ENCODE measurements at places on chromosomes 13 and 19. TPM values are rescaled to one million over a fixed set of nuclear protein-coding genes. Genes with fewer than 3 reads are reported as not detected.

DNA sequence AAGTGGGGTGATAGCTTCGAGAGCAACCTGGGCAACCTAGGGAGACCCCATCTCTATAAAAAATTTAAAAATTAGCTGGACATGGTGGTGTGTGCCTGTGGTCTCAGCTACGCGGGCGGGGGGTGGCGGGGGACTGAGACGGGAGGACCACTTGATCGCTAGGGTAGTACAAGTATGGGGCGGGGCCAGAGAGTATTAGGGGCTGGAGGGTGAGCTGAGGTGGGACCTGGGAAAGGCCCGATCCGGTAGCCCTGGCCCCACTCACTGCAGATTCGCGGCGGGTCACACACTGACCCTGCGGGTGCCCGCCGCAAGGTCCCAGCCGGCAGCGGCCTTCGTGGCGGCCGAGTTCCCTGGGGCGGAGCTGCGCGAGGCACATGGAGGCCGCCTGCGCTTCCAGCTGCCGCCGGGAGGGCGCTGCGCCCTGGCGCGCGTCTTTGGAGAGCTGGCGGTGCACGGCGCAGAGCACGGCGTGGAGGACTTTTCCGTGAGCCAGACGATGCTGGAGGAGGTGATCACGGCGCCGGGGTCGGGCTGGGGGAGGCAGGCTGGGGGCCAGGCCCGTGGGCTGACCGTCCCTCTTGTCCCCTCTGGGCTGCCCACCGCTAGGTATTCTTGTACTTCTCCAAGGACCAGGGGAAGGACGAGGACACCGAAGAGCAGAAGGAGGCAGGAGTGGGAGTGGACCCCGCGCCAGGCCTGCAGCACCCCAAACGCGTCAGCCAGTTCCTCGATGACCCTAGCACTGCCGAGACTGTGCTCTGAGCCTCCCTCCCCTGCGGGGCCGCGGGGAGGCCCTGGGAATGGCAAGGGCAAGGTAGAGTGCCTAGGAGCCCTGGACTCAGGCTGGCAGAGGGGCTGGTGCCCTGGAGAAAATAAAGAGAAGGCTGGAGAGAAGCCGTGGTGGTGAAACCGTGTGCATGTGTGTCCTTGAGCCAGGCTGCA is 2.0 kb upstream of the ARHGAP45 start:
- DNase-seq, result peak; percentile 87

DNA sequence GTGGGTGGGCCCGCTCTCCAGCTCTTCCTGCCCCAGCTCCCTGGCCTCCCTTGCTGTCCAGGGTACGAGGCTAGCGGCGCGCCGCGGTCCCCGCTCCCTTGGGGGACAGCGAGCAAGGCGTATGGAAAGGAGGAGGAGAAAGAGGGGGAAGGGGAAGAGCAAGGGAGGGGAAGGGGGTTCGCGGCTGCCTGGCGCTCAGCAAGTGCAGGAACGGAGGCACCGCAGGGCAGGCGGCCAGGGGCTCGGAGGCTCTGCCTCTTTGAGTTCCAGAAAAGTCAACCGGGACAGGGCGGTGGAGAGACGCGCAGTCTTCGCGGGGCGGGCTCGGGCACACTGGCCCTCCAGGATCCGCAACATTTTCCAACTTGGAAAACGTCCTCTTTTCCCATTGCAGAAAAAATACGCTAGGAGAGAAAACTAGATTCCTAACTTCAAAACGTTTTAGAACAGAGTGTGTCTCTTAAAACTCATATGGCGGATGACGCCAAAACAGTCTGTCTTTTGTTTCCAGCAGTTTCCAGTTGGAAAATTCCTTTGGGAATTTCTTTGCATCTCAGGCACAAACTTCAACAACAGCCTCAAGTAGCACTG is 23.1 kb upstream of the TNFRSF19 start:
- peak; percentile 40 for DNase-seq

- no peak for DNase-seq
Observed at GRCh38 chr19:3387645-3388589, 21.5 kb downstream of the NFIC start.

Gene SLC25A23
- total RNA-seq, result 57.2 TPM

Gene COL5A3
- 0.15 TPM for total RNA-seq

Measured in neural progenitor cell (in vitro differentiated cells).